ENCODE measurements at places on chromosomes 16 and 17.

DNA sequence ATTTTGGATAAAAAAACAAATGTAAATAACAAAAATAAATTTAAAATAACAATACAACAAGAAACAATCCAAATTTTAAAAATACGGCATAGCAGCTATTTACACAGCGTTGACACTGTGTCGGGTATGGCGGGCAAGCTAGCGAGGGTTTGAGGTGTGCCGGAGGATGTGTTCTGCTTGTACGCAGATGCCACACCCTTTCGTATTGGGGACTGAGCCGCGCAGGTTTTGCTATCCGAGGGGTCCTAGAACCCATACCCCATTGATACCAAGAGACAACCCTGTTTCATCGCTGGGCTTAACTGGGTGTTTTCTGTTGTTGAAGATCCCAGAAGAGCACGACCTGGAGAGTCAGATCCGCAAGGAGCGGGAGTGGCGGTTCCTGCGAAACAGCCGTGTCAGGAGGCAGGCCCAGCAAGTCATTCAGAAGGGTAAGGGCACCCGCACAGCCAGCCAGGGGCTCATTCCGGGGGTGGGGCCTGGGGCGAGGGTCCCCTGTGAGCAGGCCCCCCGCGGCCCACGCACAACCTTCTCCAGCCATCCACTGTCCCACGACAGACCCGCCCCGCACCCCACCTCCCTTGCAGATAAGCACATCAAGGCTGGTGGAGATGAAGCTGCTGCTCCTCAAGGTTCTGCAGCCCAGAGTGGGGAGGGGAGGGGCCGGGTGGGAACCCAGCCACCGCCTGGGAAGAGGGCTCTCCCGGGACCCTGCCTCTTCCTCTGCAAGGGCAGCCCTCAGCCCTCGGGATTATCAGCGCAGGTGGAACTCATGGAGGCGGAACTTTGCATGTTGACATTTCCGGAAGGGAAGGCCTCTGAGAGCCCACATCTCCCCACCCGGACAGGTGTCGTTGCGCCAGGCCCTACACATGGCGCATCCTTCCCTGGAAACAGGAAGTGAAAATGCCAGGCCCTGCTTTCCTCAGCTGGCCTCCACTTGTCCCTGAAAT, 51.2 kb upstream of the CHMP6 start:
- no peak for DNase-seq

DNA sequence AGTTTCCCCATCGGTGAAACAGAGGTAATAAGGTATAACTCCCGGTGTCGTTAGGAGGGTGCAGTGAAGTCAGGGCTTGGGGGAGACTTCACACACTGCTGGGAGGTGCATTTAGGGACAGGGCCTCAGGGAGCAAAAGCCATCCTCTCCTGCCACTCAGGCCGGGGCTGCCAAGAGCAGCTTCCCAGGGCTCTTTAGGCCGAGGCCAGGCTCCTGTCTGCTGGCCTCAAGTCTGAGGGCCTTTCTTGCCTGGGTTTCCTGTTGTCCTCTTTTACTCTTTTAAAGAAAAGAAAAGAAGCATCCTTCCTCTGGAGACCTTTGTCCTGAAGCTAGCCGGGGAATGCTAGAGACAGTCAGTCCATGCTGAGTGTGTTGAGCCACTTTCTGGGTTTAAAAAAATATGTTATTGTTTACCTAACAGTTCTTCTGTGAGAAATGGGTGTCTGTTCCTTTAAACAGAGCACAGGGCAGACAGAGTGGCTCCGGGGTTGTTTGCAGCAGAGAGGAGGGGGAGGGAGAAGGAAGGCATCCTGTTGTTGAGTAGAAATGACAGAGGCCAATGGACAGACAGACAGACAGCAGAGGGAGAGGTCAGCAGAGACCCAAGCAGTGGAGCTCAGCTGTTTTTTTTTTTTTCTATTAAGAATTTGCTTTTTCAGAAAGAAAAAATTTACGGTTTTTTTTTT, 79.1 kb downstream of the C17orf67 start:
- no peak for DNase-seq

DNA sequence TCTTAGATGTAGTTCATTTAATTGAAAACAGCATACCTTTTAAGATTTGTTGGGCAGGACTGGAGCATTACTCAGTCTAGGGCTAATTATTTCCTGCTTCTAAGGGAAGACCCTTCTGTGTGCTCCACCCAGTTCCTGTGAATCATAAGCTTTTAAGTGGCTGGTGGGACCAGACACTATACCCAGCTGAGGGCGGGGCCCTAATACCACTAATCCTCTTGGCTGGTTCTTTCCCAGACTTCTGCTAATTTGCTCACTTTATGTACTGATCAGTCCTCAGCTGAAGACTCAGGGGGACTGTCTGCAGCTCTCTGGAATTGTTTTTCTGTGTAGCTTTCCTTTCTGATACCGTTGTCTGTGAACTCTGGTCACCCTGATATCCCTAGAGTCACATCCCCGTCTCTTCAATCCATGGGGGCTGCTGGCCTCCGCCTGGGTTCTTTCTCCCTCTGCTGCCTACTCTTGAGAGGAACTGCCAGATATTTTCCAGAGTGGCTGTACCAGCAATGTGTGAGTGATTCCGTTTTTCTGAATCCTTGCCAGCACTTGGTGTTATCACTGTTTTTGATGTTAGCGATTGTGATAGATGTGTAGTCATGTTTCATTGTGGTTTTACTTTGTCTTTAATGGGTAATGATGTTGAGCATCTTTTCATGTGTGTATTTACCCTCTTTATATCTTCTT, 35.1 kb downstream of the MFSD11 start:
- no peak for DNase-seq

DNA sequence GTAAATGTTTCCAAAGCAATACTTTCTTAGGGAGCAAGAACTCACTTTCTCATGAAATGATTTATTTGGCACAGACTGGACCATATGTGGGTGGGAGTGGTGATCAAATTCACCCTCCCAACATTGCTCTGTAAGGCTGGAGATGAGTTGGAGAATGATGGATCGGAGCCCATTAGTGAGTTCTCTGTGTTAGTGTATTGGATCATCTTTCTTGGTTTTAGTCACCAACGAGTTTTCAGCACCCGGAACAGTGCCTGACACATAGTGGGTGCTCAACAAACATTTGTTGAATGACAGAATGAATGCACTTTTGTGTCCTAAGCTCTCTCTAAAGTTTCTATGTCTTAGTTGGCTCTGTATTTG, 104.5 kb upstream of the FAM20A start:
- no peak for DNase-seq

GRCh38 chr17:77924757-77925336, 33.7 kb upstream of the TNRC6C start:
- peak; percentile 56 for DNase-seq

DNA sequence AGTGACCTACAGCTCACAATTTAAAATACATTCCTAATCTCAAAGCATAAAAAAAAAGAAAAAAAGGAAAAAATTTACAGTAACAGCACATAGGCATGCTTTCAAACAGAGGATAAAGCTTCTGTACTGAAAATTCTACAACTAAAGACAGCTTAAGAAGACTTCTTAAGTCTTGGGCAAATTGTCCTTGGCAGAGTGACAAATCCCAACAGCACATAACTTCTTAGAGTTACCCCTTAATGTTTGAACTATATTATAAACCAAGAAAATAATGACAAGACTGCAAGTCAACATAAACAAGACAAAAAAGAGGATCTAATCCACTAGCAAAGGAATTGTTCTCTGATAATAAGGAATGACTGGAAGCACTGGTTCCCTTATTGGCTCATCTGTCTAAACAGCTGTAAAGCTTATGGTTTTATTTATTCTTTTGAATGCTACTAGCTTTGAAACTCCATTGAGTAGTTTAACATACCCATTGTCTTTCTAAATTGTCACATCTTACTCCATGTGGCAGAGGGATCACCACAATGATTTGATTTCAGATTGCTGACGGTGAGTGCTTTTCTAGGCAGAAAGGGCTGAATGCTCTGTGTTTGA, 1576.8 kb upstream of the GOT2 start:
- no peak for DNase-seq

GRCh38 chr16:56669840-56670619, 416 bp downstream of the MT1H start:
- DNase-seq = no peak

DNA sequence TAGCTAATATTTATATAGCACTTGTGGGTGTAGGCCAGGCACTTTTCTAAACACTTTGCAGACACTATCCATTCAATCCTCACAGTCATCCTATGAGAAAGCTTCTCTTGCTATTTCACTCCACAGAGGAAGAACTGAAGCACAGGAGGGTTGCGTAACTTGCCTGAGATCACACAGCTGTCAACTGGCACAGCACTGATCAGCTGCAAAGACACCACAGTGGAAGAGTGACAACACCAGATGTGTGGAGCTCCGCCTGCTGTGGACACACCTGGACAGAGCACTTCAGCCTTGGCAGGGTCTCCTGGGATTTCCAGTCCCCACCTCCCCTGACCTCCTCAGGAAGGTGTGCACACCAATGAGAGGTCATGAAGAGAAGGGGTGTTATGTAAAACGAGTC, 13.3 kb upstream of the CNEP1R1 start:
- no peak for DNase-seq

- no peak for DNase-seq
Observed at GRCh38 chr17:37462492-37462891, 27.2 kb upstream of the DUSP14 start.

GRCh38 chr17:58911741-58912343, 156.2 kb downstream of the PPM1E start:
- no peak for DNase-seq

GRCh38 chr16:89956505-89957215, 8.1 kb downstream of the DEF8 start:
- DNase-seq = no peak

GRCh38 chr16:2777903-2778629, 986 bp upstream of the ELOB start:
- no peak for DNase-seq

GRCh38 chr17:51472670-51473205, 212.4 kb downstream of the UTP18 start:
- DNase-seq = no peak

DNA sequence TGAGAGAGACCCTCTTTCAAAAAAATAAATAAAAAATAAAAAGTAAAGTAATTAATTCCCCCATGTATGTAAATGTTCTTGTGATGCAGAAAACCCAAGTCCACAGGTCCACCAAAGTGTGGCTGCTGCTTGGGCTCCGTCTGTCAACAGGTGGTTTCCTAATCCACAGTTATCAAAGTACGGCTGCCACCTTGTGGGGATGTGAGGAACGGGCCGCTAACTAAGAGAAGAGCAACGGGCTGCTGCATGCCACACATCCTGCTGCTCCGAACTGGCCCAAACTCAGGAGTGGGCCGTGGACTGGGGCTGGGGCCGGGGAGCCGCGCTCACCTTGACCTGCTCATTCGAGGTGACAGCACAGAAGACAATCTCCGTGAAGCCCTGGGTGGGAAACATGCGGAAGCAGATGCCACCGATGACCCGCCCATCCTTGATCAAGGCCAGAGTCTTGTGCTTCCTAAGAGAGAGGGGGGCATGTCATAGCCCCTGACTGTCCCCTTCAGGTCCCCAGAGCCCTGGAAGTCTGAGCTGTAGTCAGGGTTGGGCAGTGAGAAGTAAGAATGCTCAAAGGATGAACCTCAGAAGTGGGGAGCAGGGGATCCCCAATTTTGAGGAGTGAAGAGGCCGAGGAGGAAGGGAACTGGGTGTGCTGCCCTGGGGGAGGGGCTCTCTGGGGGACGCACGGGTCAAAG, 4.3 kb downstream of the KAT2A start:
- DNase-seq = peak; percentile 80

DNA sequence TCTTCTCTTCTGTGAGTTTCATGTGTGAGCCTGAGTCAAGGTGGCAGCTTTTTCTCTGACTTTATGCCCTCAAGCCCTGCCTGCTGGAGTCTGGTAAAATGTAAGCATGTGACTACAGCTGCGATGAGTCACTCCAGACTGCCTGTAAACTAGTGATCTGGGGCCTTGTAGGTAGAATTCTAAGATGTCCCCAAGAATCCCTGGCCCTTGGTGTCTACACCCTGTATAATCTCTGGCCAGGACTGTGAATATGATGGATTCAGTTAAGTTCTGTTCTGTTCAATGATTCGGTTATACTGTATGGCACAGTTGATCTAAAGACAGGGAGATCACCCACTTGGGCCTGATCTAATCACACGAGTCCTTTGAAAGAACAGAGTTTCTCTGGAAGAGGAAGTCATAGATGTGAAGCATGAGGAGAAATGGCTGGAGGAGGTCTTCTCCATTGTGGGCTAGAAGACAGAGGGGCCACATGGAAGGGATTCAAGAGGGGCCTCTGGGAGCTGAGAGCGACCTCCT, 29.8 kb downstream of the PRSS54 start:
- DNase-seq = no peak

- no peak for DNase-seq
Observed at GRCh38 chr17:66492561-66493005, 190.2 kb downstream of the PRKCA start.

GRCh38 chr16:71626018-71626857, at the start of gene MARVELD3:
Gene MARVELD3 (plus strand): TSS chr16:71626184. CDS start chr16:71626230, 46 bp downstream.
- DNase-seq = no peak

DNA sequence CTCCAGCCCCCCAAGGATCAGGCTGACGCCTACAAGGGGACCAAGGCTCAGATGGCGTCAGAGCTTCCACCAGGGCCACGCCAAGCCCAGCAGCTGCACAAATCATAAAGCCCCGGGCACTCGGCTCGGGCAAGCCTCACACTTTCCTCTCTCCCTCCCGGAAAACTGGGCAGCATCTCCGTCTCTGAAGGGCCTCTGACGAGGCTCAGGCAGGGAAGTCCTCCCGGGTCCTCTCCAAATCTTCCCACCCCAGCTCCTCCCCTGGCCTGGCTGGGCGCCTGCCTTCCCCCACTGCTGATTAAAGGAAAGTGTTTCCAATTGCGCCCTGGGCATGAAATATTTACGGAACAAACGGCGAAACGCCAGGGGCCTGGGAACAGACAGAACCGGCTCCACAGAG, 38.5 kb downstream of the PIEZO1 start:
- no peak for DNase-seq

GRCh38 chr17:75698659-75699058, 22.6 kb upstream of the ITGB4 start:
- DNase-seq = no peak

DNA sequence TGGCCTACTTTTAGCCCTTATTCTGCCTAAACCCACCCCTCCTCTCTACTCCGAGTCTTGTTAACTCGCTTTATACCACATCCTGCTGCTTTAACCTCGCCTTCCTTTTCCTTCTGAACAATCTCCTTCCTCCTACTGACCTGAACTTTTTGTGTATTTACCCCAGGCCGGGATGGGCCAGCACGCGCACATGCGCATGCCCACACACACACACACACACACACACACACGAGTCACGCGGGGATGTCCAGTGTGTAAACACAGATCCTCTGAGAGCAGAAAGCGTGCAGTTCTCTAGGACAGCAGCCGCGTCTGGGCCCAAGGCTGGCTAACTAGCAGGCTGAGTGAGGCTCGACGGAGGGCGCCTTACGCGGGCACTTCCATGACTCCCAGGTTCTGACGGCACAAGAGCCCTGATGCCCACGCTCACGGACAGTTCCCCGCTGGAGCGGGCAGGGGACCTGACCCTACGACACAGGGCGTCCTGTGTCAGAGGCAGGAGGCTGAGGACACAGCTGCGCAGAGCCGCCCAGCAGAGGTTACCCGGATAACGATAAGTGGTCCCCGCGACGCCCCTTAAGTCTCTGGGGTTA, 610 bp downstream of the PIK3R5 start:
- no peak for DNase-seq

DNA sequence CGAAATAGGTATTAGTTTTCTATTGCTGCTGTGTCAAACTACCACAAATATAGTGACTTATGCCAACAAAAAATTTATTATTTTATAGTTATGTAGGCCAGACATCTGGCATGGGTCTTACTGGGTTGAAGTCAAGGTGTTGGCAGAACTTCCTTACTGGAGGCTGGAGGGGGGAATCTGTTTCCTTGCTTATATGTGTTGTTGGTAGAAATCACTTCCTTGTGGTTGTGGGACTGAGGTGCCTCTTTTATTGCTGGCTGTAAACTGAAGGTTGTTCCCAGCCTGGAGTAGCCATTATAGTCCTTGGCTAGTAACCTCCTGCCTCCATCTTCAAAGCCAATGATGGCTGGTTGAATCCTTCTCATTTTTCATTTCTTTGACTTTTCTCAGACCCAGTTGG, 439.8 kb upstream of the EEF2KMT start:
- DNase-seq = no peak

All from left ventricle myocardium inferior (tissue), 1 donor.